ENCODE measurements at places on chromosomes 12 and 14.

- DNase-seq = no peak
Observed at GRCh38 chr14:50225067-50225973, 6.1 kb downstream of the SOS2 start.

DNA sequence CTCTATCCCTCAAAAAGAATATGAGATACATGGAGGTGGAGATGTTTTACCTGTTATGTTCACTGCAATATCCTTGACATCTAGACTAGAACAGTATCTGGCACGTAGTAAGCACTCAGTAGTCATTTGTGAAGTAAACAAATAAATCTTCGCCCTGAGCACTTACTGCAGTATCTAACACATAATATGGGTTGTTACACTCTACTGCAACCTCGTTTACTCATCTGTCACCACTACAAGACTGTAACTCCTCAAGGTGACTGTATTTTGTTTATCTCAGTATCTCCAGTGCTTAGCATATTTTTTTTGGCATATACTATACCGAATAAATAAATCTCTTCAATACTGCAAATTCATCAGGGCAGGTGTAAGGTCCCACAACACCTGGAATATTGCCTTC, 66.1 kb downstream of the WASHC3 start:
- no peak for DNase-seq

DNA sequence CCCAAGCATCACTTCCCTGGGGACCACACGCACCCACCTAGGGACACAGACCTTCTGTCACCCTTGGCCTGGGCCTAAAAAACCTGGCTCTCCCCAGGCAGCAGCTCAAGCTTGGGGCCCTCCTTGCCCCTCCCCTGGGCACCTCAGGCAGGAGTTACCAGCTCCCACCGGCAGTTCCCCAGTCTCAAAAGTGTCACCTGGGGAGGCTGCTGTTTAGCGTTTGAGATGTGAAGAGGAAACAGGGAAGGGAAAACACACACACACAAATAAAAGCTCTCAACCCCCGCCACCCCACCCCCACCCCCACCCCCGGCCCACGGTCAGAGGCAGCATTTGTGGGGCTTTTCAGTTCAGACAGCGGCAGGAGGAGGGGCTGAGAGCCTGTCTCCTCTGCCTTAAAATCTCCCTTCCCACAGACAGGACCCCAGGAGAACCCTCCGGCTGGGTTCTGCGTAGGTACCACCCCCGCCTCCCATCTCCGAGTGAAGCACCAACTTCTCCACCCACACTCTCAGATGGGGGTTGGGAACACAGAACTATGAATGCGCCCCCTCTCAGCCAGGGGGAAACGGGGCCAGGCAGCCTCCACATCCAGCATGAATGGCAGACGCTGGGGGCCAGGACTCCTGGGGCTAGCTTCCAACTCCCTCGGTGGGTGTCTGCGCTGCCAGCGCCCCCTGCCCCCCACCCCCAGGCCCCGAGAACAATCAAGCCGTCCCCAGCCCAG, 3.0 kb downstream of the NCOR2 start:
- no peak for DNase-seq

GRCh38 chr14:28763751-28764256, 2.8 kb upstream of the FOXG1 start:
- no peak for DNase-seq

DNA sequence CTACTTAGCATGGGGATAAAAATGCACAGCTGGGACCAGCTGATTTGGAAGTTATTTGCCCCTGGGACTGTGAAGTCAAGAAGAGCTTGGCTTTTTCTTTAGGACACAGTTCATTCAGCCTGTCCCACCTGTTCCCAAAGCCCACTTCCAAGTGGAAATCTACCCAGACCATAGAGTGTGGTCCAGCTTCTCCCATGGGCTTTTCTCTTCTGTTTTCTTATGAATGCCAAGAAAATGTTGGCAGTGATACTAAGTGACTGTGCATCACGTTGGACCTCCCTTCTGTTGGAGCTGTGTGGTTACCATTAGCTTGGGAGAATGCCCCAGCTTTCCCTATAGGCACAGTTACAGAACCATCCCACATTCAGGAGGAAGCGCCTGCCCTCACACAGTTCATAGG, 89.4 kb downstream of the NT5DC3 start:
- no peak for DNase-seq

- no peak for DNase-seq
Observed at GRCh38 chr12:19979584-19979983, 388.8 kb upstream of the PDE3A start.

DNA sequence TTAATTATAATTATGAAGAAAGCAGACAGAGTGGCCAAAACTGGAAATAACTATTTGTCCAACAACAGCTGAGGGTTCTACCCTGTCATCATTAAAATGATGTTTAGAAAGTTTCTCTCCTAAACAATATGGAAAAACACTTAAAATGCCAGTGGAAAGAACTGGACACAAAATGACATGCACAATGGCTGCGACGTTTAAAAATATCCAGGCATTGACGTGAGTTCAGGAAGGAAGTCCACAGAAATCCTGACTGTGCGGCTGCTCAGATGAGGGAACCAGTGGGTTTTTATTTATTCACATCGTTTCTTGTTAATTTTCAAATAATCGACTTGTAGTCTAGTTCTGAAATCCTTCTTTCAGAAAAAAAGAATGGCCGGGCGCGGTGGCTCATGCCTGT, 58.3 kb downstream of the CCNK start:
- DNase-seq = no peak

GRCh38 chr14:55579724-55580469, at the start of gene KTN1:
TSS of gene KTN1 (plus strand) at chr14:55580207. CDS start at chr14:55612049, 31,842 bp downstream.
- DNase-seq = peak; percentile 92

- DNase-seq = no peak
Observed at GRCh38 chr14:33499687-33500086, 451.2 kb downstream of the EGLN3 start.

GRCh38 chr12:21975293-21975692, 34.1 kb upstream of the ABCC9 start:
- DNase-seq = no peak

- no peak for DNase-seq
Observed at GRCh38 chr12:15931590-15932053, 20.5 kb downstream of the DERA start.

DNA sequence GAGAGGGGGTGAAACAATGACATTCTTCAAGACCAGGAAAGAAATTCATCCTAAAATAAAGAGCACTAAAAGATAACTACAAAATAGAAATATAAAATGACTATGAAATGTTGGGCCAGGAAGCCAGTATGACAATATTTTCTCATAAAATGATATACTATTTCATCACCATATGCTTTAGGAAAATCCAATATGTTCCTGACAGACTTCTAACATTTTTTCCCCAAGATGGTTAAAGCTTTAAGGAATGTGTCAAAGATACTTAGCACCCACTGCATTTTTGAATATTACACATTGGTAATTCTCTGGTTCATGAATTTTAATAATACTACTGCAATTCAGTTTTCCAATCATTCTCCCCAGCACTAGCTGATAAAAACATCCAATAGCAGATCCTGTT, 87.7 kb upstream of the PLEKHG7 start:
- DNase-seq = no peak

DNA sequence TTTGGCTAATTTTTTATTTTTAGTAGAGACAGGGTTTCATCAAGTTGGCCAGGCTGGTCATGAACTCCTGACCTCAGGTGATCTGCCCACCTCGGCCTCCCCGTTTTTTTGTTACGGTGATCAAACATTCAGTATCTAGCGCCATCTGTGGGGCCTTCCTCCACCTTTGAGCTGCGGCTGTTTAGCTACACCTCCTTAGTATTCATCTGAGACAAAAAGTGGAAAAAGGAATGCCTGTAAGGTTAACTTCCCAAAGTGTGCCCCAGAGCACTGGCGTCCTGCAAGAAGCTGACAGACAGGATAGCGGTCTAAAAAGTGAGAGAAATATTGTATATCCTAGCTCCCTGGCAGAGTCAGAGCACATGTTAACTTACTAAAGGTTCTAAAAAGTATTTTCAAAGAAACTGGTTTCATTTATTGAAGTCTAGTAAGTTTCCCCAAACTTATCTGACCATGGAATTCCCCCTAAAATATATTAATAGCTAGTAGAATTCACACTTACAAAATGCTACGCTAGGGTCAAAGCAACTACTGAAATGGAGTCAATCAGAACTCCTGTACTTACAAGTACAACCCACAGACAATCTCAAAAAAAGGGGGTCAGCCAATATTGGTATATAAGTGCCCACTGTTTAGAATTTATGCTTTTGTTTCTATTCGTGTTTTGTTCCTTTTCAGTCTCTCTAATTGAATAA, 59.1 kb downstream of the DUSP16 start:
- peak; percentile 69 for DNase-seq

GRCh38 chr12:66900616-66901015, 221.7 kb upstream of the GRIP1 start:
- DNase-seq = no peak

- DNase-seq = peak; percentile 76
Observed at GRCh38 chr14:61510736-61511557, 184.4 kb upstream of the HIF1A start.

DNA sequence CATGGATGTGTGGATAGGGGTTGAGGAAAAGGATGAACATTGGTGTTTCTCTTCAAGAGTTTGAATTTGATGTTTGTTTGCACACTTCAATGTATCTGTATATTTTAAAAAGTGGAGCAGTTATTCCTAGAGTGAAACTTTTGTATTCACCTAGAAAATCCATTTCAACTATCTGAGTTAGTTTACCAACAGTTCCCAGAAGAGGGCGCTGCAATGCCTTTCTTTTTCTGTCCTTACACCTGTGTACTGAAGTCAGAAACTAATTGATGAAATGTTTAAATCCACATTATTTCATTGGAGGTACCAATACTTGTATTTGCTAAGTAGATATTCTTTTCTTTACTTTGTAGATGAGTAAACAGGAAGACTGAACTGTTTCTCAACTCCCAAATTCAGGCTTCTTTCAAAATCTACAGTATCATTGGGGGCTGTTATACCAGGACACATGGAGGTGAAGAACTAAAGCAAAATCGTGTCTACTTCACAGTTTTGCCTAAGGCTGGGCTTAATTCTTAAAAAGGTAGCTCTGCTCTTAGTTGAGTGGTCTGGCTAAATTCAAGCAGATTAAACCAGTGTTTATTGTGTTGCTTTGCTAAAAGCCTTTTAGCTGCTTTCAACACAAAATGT, 26.6 kb upstream of the KLRB1 start:
- peak; percentile 86 for DNase-seq

GRCh38 chr14:105197211-105197641, 16.1 kb upstream of the NUDT14 start:
- no peak for DNase-seq

- no peak for DNase-seq
Observed at GRCh38 chr12:38921025-38921677, 15.8 kb upstream of the CPNE8 start.

GRCh38 chr14:32336702-32337101, 7.6 kb downstream of the AKAP6 start:
- no peak for DNase-seq

- DNase-seq = no peak
Observed at GRCh38 chr12:77104286-77104685, 38.9 kb upstream of the E2F7 start.

DNA sequence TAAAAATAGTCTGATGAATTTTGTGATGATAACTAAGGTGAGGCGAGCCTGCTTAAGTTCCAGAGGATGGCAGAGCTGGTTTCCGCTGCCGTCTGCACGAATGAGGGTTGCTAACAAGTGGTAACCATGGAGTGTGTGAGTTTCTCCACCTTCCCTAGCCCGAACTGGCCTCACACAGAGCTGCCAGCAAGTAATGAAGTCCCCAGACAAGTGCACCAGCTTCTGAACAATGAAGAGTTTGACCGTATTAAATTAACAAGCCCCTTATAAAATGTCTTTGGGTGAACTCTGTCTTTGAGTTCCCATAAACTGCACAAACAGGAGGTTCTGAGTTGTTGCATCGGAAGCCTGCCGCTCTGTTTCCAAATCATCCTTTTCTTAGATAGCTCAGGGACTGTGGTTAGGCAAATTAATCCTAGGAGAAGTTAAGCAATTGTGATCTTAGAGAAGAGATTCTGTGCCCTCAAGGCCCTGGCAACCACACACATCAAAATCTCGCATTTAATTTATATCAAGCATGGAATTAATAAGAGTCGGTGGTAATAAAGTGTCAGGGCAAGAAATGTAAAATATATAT, 274.1 kb upstream of the DAAM1 start:
- DNase-seq = no peak

DNA sequence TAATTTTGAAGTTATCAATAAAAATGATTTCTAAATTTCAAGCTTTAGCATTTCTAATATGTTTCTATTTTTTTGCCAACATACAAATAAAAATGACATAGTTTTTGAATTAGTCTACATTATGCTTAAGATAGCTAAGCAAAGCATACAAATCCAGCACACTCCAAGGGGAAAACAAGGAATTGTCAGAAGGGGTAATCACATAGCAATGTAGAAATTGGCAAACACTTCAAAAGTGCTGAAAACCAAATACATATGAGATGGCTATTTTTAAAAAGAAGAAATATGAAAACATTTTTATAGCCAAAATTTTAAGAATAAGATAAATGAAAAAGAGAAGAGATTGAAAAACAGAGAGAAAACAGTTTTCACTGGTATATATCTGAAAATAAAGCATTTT, 308.0 kb downstream of the SLC6A15 start:
- DNase-seq = no peak

DNA sequence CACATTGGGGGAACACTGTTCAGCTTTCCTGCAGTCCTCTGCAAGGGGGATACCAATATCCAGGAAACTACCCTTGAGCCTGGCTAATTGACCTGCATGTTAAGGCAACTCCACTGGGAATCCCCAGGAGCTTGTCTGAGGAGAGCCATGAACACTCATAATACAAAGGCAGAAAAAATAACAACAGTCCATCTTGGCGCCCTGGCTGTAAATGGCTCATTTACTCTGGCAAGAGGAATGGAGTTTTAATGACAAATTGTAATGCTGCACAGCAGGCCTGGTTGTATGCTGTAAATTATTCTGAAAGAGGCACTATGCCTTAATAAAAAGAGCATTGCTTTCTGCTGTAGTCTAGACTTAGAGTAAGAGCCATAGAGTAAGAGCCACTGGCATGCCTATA, 58.3 kb downstream of the SLC8A3 start:
- DNase-seq = no peak

DNA sequence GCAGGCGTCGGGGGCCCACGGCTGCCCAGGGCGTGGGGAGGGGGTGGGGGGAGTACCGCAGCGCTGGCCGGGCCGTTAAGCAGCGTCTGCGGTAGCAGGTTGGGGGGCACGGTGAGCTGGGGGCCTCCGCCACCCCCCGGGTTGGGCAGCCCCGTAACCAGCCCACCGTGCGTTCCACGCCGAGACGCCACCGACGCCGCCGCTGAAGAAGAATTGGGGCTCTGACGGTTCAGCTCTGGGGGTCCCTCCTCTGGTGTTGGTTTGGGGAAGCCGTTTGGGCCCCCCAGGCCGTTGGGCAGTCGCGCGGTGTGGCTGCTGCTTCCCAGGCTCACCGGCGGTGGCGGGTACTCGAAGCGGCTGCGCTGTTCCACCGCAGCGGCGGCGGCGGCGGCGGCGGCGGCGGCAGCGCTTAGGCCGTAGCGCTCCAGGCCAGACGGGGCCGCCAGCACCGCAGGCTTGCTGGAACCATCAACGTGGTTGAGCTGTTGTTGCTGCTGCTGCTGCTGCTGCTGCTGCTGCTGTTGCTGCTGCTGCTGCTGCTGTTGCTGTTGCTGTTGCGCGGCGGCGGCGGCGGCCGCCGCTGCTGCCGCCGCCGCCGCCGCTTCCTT, 1.5 kb downstream of the IRF2BPL start:
- peak; percentile 78 for DNase-seq

- no peak for DNase-seq
Observed at GRCh38 chr14:71532790-71533189, 399.4 kb upstream of the RGS6 start.
